Small intestine (tissue), 16 donors: ENCODE measurements at places on chromosomes 7 and 10. TPM values are rescaled to one million over a fixed set of nuclear protein-coding genes. Genes with fewer than 3 reads are reported as not detected.

Gene EPO
- polyA plus RNA-seq: 0.15 TPM

Gene GFRA1
- polyA plus RNA-seq: 2.8 TPM

Gene CTAGE8
- polyA plus RNA-seq: 6.0 TPM

Gene ENTPD1
- 9.8 TPM for polyA plus RNA-seq

Gene PNLIPRP1
- polyA plus RNA-seq: 2.7 TPM

Gene MSS51
- polyA plus RNA-seq: 1.8 TPM

Gene HSPB1
- 77.4 TPM for polyA plus RNA-seq

Gene TAS2R40
- polyA plus RNA-seq: not detected

Gene GPER1
- polyA plus RNA-seq: 1.3 TPM

Gene H2BK1
- not detected for polyA plus RNA-seq

Gene PON1
- 9.5 TPM for polyA plus RNA-seq

Gene VIM
- polyA plus RNA-seq: 196 TPM

Gene WNT2
- 0.04 TPM for polyA plus RNA-seq

Gene MKX
- polyA plus RNA-seq: not detected

Gene PLXDC2
- 0.89 TPM for polyA plus RNA-seq

Gene KNDC1
- not detected for polyA plus RNA-seq

Gene NPFFR1
- polyA plus RNA-seq: 0.22 TPM

Gene SPDYE6
- not detected for polyA plus RNA-seq

Gene NPSR1
- polyA plus RNA-seq: not detected

Gene OR2A25
- not detected for polyA plus RNA-seq

Gene RPEL1
- polyA plus RNA-seq: 0.01 TPM

Gene NPC1L1
- polyA plus RNA-seq: 71.9 TPM

Gene WASL
- 73.1 TPM for polyA plus RNA-seq

Gene ZSCAN25
- polyA plus RNA-seq: 5.2 TPM

Gene VWDE
- polyA plus RNA-seq: 0.01 TPM

Gene ZNF425
- polyA plus RNA-seq: 0.45 TPM

Gene CHAT
- polyA plus RNA-seq: not detected
